ELF-1 (cell line): ENCODE measurements at places on chromosomes 1 and 21.

- DNase-seq: no peak
Measured at GRCh38 chr1:43436371-43436770, 17.4 kb downstream of the HYI start.

- DNase-seq: no peak
Measured at GRCh38 chr1:41811051-41811795, 107.5 kb downstream of the HIVEP3 start.

DNA sequence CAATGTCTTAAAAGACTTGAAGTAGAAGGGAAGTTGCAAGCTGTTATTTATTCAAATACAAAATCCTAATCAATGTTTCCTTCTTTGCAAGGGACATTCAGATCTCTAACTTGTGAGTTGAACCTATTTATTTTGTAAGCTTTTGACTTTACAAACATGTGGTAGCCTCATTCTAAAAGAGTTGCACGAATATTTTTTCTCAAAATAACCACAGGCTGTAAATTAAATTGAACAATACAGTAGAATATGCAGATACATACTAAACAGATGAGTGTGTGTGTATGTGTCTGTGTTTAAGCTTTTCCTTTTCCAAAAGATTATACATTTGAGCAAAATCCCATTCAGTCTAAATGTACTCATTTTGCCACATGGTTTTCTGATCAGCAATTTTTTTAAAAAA is 4.8 kb upstream of the DYNLT5 start:
- DNase-seq: no peak

DNA sequence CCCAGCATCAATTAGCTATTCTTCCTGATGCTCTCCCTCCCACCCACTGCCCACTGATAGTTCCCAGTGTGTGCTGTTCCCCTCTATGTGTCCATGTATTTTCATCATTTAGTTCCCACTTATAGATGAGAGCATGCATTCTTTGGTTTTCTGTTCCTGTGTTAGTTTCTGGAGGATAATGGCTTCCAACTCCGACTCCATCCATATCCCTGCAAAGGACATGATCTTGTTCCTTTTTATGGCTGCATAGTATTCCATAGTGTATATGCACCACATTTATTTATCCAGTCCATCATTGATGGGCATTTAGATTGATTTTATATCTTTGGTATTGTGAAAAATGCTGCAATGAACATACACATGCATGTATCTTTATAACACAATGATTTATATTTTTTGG is 30.2 kb downstream of the DISC1 start:
- no peak for DNase-seq

GRCh38 chr1:94282143-94282711 is 44.8 kb upstream of the ARHGAP29 start:
- DNase-seq: no peak

GRCh38 chr1:92695104-92695503 is 89.8 kb downstream of the EVI5 start:
- DNase-seq: no peak

DNA sequence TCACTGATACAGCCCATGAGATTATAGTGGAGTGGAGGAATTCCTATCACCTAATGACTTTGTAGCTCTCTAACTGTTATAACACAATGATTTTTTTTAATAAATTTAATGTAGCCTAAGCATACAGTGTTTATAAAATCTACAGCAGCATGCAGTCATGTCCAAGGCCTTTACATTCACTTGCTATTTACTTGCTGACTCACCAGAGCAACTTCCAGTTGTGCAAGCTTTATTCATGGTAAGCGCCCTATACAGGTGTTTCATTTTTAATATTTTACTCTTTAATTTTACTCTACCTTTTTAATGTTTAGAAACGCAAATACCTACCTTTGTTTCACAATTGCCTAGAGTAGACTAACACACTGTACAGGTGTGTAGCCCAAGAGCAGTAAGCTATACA is 1652.2 kb downstream of the BRINP3 start:
- DNase-seq: no peak

- DNase-seq: peak; percentile 86
Measured at GRCh38 chr1:226912587-226913176, 27.4 kb upstream of the COQ8A start.
